Astrocyte of the hippocampus (primary cell): ENCODE measurements at places on chromosomes 11 and 22.
A peak's percentile ranks its signal among the peaks of the same experiment; 100 is the strongest.

GRCh38 chr11:75801362-75802020 is 13.5 kb upstream of the UVRAG start:
- no peak for DNase-seq

- DNase-seq, result peak; percentile 94
These were observed 144.6 kb downstream of the NECTIN1 start for GRCh38 chr11:119584193-119585042.

GRCh38 chr11:22774716-22775115 is 54.9 kb downstream of the SVIP start:
- DNase-seq, result no peak

- DNase-seq, result peak; percentile 78
These were observed 51.0 kb downstream of the MTNR1B start for GRCh38 chr11:93020248-93021046.

- DNase-seq, result no peak
These were observed 41.7 kb downstream of the YAP1 start for GRCh38 chr11:102151784-102152525.

DNA sequence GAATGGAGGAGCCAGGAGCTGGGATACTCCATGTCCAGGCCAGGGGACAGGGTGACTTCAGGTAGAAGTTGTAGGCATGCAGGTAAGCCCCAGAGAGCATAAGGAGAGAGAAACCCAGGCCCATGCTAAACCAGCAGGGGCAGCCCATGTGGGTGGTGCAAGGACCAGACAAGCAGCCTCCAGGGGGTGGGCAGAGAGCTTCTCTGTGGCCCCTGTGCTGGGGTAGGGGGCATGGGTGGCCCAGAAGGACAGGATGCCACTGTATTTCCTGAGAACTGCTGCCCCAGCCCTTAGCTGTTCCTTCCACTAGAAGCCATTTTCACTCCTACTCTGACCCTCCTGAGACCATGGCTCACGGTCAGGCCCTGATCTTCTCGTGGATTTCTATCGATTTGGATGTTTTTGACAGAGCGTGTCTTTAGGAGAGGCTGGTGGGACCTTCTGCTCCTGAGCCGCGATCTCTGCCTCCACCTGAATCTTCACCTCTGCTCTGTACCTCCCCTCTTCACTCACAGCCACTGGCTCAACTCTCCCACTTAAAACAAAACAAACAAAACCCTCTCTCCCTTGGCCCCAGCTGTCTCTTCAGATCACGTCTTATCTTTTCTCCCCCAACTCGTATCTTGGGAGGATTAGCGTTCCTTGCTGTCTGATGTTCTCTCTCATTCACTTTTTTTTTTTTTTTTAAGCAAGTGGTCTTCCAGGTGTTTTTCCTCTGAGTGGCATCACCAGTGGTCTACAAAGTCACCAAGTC is 112.2 kb downstream of the NECTIN1 start:
- DNase-seq, result no peak

DNA sequence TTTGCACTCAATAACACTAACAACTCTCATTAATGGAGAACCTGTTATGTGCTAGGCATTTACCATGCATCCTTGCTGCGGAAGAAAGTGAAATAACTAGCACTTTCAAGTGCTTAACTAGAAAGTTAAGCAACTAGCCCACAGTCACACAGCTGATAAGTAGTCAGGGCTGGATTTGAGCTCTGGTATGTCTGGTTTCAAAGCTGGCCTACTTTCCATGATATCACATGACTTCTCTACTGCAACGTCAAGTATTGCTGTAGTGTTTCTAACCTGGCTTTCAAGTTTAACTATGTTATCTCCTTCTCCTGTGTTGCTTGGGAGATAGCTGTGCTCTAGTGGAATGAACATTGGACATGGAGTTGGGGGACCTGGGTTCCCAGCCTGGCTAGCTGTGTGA is 12.1 kb downstream of the SLC15A3 start:
- DNase-seq, result no peak

DNA sequence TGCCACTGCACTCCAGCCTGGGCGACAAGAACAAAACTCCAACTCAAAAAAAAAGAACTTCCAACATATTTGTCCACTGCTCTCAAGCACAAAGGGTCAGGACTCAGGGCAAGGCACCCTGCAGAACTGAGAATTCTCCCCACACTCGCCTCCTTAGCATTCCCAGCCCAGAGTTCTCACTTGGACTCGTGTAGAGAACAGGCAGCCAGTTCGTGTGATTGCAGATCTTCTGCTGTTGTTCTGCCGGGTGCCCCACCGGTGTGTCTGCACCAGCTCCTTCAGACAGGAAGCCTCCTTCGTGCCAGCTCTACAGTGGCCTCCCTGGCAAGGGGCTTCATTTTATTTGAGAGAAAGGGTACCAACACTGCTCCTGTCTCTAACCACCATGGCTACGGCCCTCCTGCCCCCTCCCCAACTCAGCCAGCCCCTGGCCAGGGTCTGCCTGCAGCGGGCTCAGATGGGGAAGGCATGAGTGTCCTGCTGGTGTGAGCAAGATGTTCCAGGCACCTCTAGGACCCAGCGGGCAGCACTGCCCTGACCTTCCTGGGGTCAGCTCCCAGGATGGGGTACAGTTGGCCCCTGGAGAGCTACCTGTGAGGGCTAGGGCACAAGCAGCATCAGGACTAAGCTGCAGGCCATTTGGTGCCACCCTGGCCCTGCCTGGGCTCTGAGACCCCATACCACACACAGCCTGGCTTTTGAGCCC is 19.5 kb upstream of the SCGB1A1 start:
- DNase-seq, result peak; percentile 8

GRCh38 chr11:10575346-10576034 is 7.0 kb upstream of the LYVE1 start:
- DNase-seq, result no peak

- peak; percentile 21 for DNase-seq
These were observed 321 bp downstream of the RHBDD3 start for GRCh38 chr22:29267462-29267857.

- no peak for DNase-seq
These were observed 26.9 kb downstream of the APOBEC3H start for GRCh38 chr22:39123751-39124581.

DNA sequence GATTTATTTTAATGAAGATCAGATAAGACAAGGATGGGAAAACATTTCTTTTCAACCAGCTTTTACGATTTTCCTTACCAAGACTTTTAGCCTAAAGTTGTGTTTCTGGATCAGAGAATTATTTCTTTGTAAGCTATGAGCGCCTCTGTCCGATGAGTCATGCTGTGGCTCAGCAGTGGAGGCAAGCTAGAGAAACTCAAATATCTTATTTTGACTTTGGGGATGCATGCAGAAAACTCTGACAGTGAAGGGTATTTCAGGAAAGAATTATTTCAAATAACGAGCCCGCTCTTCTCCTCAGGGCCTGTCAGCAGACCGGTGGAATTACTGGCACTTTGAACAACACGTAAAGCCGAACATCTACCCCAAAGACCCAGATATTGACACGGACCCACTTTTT is 77.9 kb upstream of the OR5AK2 start:
- DNase-seq, result peak; percentile 38

GRCh38 chr22:31830721-31831070 is 76.9 kb downstream of the DEPDC5 start:
- DNase-seq, result no peak

DNA sequence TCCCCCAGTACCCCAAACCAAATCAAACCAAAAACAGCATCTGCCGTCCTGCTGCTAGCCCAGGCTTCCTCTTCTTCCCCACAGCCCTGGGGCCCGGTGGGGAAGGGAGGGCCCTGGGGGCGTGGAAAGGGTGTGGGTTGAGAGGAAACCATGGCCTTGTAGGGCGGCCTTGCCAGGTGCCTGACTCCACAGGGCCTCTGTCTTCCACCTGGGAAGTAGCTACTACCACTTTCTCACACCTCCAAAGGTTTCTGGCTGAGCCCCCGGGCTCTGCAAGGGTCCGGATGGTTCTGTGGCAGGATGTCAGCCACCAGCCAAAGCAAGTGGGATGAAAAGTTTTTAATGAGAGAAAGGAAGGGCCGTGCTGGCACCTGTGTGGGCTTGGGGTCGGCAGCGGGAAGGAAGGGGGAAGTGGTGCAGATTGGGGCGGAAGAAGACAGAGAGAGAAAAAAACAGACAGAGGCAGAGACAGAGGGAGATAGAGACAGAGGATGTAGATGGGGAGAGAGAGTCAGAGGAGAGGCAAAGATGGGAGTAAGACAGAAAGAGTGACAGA is 10.5 kb downstream of the TPST2 start:
- no peak for DNase-seq

DNA sequence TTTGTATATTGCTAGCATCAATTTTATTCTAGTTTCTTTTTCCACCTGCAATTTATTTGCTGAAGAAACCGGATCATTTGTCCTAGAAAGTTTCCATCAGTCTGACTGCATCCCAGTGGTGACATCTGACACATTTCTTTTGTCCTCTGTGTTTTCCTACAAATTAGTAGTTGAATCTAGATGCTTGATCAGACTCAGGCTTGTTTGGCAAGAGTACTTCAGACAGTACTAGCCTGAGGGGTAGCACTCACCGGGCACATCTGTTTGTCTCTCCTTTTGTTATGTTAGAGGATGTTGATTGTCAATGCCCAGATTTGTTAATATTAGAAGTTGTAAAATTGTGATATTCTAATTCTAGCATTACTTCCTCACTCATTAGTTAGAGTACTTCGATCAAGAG is 204.8 kb downstream of the SWAP70 start:
- no peak for DNase-seq

DNA sequence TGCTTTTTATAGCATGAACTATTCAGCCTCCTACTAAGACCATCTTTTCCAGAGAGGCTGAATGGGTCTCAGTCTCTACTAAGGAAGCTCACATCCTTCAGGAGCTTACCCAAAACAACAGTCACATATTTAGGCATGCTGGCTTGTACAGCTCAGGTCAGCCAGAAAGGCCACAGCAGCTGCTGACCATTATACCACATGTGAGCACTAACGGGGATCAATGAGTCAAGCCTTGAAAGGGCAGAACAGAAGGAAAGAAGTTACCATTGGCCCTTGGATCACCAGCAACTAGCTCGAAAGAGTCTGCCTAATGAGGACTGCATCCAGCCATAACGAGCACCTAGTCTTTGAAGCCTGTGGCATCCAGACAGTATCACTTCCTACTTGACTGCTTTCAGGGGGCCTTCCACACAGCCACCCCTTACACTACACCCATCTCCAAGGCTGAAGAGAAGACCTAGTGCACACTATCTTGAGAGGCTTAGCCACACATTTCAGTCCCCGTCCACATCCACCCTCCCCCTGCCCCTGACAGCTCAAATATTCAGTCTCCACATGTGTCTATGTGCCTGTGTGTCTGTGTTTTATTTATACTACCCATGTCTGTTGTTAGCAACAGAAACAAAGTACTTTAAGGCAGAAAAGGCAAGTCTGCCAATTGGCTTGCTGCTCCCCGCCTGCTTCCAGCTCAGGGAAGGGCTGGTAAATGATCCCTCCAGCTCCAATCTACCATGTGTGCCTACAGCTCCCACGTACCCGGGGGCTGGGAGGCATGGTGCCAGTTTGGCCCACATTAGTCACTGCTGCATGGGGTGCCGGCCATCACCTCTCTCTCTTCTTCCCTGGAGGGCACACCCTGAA is 95.5 kb downstream of the RPL27A start:
- DNase-seq, result peak; percentile 75

GRCh38 chr22:44616882-44617655 is 84.9 kb upstream of the PRR5 start:
- DNase-seq, result no peak

GRCh38 chr11:1029051-1029450 is 7.5 kb downstream of the MUC6 start:
- DNase-seq, result no peak

GRCh38 chr22:29541845-29542244 is 11.7 kb downstream of the THOC5 start:
- no peak for DNase-seq

DNA sequence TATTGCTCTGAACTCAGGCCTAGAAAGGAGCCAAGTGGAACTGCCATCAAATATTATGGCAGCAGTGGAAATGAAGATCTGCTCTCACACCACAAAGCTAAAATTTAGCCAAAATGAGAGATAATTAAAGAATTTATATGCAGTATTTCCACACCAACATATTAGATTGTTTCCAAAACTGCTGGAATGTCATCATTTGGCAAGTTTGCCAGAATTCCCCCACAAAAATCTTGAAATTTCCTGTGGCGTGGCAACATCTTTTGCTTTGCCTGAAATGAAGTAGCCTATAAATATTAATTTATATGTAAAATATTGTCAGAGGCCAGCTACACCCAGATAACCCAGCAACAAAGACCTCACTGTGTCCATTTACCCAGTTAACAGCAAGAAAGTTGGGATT is 13.8 kb downstream of the C11orf71 start:
- peak; percentile 28 for DNase-seq

- peak; percentile 28 for DNase-seq
These were observed 9.3 kb downstream of the RPL3 start for GRCh38 chr22:39309881-39310714.

DNA sequence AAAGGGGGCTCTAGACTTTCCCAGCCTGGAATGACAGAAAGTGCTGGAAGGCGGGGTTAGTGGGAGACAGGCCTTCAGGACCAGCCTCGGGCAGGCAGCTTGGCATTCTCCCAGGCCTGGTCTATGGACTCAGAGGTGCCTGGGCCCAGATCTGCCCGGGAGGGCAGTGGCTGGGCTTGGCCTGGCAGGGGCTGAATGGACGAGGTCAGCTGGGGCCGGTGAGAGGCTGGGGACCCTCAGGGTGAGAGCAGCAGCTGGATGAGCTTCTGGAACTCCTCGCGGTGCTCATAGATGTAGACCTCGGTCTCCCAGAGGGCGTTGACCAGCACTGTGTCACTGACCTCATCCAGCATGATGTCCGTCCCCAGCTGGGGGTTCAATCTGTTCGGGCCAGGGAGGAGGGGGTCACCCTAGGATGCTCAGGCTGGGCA is 1.5 kb upstream of the BAIAP2L2 start:
- no peak for DNase-seq

GRCh38 chr11:61328351-61328750 is 4.6 kb downstream of the DDB1 start:
- DNase-seq, result no peak
